ENCODE measurements at places on chromosomes 7 and 10.

- DNase-seq = no peak
Observed at GRCh38 chr7:138963675-138964074, 17.5 kb downstream of the KIAA1549 start.

- peak; percentile 1 for DNase-seq
Observed at GRCh38 chr10:30818010-30818660, 188.6 kb upstream of the LYZL2 start.

- DNase-seq = peak; percentile 22
Observed at GRCh38 chr10:78211561-78212051, 177.9 kb downstream of the RPS24 start.

DNA sequence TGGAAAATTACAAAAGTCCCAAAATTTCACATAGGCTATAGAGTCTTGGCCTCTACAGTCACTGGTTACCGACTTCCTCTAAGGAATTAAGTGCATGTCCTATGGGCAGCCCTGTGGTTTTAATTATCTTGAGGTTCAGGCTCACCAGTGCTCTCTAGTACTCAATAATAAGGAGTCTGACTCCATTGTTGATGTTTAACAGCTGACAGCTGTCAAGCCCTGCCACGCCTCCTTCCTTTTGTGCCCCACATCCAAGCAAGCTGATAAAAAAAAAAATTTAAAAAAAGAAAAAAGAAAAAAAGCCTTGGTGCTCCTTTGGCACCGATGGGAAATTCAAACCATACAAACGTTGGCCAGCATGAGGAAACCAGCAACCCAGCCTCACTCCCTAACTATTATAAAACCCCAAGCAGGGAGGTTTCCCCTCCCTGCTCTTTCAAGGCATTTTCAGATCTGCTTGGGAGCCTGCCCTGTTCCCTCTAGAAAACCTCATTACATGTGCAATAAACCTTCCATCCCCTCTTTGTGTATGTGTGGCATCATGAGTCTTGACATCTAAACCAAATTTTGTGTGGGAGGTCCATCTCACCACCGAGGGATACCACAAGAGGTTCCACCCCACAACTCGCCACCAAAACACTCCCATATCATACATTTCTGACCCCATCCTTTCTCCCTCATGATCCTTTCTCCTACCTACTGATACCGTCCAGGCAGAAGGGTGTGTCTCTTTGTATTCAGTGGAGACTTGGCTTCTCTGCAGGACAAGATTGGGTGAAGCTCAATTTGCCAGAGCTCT lies 70.9 kb upstream of the CCDC71L start:
- DNase-seq = peak; percentile 30

DNA sequence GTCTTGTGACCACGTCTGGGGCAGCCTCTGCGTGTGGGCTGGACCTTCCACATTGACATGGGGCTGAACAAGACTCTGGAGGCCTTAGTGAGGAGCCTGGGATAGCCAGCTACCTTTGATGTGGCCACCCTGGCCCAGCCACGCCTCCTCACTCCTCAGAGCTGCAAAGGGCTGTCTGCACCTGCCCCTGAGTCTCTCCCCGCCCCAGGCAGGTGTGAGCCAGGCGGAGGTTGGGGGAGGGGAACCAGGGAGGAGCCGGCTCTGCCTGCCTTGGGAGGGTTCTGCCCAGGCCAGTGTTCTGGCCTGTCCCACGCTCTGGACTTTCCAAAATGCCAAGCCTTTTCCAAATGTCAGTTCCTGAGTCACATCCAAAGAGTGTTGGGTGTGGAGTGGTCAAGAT lies 72.2 kb downstream of the GTF2IRD1 start:
- peak; percentile 24 for DNase-seq

- no peak for DNase-seq
Observed at GRCh38 chr7:30845426-30846135, 66.1 kb upstream of the AQP1 start.

- DNase-seq = peak; percentile 2
Observed at GRCh38 chr7:12052211-12052610, 158.9 kb upstream of the TMEM106B start.

GRCh38 chr10:76626386-76626785 lies 1011.2 kb downstream of the KCNMA1 start:
- DNase-seq = no peak

- no peak for DNase-seq
Observed at GRCh38 chr7:26309089-26309488, 17.4 kb downstream of the SNX10 start.

DNA sequence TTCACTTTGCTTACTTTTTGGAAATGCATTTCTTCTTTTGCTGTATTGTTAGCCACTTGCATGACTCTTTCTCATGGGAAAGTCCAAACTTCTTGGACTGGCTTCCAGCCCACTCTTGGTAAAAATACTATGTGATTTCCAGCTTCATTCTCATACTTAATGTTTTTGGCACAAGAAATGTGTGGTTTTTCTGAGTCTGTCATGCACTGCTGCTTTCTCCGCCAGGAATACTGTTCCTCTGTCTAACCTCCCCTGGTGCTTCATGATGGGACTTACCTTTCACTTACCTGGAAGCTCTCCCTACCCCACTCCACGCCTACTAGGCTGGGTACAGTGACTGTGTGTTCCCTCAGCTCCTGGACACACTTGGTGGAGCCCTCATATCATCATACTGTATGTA lies 18.7 kb downstream of the MGAM2 start:
- DNase-seq = peak; percentile 64

DNA sequence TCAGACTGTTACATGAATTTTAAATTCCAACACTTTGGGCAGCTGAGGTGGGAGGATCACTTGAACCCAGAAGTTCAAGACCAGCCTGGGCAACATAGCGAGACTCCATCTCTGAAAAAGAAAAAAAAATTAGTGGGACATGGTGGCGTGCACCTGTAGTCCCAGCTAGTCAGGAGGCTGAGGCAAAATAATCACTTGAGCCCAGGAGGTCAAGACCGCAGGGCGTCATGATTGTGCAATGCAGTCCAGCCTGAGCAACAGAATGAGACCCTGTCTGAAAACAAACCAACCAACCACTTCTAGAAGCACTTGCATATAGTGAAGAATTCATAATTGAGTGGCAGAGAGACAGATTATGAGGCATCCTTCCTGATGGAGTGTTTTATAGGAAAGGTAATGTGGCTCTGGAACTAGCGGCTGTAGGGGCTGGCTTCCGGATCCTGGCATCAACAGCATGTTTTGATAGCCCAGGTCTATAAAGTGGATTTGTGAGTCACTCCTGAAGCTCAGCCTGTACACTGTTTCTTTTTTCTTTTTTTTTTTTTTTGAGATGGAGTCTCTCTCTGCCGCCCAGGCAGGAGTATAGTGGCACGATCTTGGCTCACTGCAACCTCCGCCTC lies 40.3 kb upstream of the RSBN1L start:
- no peak for DNase-seq

DNA sequence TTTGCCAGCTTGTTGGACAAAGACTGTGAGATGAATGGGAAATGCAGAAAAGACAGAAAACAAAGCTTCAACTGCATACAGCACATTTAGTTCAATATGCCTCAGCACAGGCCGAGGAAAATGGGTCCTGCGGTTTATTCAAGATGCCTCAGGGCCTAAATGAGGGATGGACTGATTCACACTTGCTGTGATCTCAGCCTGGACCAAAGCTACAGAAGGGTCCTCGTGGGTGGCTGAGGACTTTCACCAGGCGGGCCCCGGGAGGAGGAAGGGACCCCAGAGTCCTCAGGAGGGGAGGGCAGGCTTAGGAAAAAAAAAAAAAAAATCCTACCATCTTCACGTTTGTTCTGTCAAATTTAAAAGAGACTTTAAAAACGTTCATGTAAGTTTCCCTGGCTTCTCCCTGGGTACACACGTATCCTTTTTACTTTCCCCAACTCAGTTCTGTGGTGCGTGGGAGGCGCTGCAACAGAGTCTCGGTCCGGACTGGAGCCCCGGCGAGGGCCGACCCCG lies 624 bp upstream of the ZNF783 start:
- DNase-seq = no peak

DNA sequence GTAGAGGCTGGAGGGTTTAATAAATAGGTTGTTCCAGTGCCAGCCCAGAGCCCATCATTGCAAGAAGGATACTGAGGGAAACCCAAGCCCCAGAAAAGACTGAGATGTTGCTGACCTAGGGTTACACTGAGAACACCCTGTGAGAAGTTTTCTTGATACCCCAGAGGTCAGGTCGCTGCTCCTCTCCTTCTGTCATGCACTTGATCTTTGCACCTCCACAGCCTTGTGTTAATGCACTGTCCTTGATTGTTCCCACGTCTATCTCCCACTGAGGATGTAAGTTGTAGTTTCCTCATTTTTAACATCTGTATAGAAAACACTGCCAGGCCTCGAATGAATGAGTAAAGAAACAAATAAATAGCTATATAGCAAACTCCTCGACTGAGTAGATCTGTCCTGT lies 195.3 kb upstream of the AHR start:
- DNase-seq = no peak

DNA sequence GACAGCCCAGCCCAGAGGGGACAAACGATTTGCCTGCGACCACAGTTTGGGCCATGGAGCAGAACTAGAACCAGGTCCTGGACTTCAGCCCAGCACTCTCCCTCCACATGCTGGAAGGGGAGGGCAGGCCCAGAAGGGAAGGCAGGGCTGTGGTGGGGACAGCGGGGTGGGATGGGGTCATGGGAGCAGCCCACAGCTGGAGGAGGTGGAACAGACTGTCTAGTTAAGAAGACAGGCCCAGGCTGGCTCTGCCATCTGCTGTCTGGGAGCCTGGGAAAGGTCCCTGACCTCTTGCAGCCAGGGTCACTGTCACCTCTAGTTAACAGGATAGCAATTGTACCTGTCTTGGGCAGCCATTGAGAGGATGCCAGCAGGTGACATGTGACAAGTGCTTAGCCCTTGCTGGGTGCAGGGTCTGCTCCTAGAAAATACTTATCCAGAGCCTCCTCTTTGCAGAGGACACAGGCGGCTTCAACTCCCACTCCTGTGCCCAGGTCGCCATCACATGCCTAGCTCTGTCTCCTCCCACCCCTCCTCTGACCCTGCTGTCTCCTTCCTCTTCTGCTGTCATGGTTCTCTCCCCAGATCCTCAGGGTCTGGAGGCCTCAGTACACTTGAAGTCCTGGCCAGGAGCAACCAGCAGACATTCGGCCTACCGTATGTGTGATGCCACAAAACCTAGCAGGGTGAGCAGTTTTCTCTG lies 37.0 kb upstream of the CHST15 start:
- no peak for DNase-seq

- DNase-seq = no peak
Observed at GRCh38 chr7:12889391-12889790, 202.0 kb downstream of the ARL4A start.

- peak; percentile 37 for DNase-seq
Observed at GRCh38 chr7:37781156-37781555, 67.2 kb upstream of the NME8 start.

DNA sequence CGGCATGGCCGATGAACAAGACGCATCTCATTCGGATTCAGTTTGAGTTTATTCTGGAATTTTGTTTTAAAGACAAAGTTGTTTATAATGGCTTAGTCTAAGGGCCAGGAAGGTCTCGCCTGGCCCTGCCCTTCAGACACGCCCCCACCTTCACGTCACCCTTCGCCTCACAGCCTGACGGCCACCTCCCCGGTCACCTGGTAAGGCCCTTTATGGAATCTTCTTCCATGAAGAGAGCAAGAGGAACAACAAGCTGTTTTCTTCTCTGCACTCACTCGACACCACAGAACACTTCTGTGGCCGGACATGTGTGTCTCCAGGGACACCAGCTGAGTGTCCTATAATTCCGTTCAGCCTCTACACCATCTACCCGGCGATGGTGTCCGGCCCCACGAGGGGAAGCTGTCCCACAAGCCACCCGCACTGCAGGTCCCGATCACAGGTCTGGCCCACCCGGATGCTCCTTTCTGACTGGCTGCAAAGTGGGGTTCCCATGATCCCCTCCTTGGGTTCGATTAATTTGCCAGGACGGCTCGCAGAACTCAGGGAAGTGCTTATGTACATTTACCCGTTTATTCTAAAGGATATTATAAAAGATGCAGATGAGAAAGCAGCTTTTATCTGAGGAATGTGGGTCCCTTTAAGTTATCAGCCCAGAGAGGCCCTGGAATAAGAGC lies 17.4 kb upstream of the KNDC1 start:
- DNase-seq = no peak

- no peak for DNase-seq
Observed at GRCh38 chr7:139117599-139118233, 8.2 kb upstream of the ZC3HAV1 start.

DNA sequence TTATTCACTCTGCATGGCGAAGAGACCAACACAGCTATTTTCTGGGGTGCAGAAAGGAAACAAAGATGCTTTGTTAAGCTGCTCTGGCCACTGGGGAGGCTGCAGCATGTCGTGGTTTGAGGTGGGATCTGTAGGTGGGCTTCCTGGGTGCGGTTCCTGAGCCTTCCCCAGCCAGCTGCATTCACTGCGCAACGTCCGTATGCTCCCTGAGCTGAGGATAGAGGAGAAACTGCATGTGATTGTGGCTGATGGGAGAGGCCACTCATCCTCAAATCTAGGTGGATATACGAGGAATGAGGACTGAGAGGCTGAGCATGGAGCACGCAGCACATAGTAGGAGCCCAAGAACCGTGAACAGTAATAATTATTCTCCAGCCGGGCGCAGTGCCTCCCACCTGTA lies 9.9 kb upstream of the DNAAF5 start:
- DNase-seq = no peak

GRCh38 chr10:34624323-34625153 lies 190.6 kb downstream of the PARD3 start:
- DNase-seq = no peak

DNA sequence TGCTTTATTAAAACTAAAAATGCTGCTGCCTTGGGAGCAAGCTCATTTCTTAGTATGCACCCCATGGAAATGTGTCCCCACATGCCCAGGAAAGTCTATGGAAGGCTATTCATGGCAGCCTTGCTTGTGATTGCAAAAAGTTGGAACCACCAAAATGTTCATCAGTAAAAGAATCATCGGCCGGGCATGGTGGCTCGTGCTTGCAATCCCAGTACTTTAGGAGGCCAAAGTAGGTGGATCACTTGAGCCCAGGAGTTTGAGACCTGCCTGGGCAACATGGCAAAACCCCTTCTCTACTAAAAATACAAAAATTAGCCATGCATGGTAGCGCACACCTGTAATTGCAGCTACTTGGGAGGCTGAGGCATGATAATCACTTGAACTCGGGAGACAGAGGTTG lies 79.8 kb downstream of the ARHGAP22 start:
- DNase-seq = no peak

GRCh38 chr7:21338728-21339164 lies 89.1 kb upstream of the SP4 start:
- peak; percentile 81 for DNase-seq

DNA sequence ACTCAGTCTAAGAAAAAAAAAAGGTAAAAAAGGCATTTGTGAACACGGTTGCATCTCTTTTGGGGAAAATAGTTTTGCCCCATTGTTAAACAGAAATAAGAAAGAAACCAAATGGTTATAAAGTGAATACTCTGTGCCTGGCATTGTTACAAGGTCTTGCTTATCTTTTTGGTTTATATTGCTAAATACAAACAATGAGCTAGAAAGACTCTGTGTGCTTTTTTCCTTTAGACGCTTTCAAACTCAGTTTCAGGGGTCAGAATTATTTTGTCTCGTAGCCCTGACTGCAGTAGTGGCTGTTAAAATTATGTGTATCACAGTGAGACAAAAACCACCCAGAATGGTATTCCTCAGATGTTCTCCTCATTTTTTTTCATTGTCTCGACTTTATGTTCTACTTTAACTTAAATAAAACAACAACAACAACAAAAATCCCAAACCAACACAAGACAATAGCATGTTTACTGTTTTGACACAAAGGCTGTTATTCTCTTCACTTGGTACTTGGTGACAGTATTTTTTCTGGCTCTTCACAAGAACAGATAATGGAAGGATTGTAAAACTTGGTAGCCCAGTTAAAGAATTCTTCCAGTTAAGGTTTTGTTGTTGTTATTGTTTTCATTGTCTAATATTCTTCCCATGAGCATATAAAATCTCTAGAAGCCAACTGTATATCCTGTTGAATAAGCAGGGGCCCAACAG lies 190.1 kb downstream of the PLXDC2 start:
- no peak for DNase-seq

- DNase-seq = no peak
Observed at GRCh38 chr10:58444321-58444720, 59.1 kb downstream of the TFAM start.

Measured in inflammatory macrophage treated with lipopolysaccharide for 1 hour (primary cell).